ENCODE measurements at places on chromosomes 4 and X.

DNA sequence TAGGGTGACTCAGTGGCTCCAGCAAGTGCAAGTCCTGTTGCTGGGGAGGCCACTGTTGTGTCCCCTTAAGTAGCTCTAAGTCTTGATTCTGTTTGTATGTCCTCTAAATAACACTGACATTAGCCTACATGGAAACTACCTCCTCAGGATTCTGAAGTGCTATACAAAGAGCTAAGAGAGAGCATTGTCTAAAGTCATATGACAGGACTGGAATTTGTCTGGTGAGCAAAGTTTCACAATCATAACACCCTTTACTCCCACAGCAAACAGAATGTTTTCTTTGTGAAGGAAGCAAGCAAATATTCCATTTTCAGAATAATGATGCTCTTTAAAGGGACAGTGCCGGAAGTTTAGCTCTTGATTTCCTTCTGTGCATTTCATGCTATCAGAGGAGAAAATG is 23.4 kb upstream of the CT47A1 start:
- no peak for DNase-seq

DNA sequence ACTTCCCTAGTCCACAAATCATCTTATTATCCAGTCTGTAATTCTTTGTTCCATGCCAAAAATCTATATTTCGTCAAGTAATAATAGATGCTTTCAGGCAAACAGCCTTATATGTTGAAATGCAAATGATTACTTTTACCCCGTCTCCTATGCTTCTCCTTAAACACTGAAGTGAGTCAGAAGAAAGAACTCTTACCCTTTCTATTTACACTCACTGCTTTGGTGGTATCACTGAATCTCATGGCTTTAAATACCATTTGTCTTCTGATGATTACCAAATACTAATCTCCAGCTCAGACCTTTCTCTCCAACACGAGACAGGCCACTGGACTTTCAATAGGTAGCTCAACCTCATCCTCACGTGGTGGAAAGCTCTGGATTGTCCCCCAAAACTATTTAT is 558.1 kb downstream of the IL1RAPL1 start:
- DNase-seq, result no peak

- DNase-seq, result no peak
Measured at GRCh38 chr4:146214238-146214637, at the start of gene REELD1. TSS of gene REELD1 (plus strand) at chr4:146214538. CDS start at chr4:146216953, 2,415 bp downstream.

GRCh38 chr4:81905971-81906370 is 434.3 kb upstream of the RASGEF1B start:
- DNase-seq, result no peak

GRCh38 chrX:95382799-95383198 is 1301.8 kb upstream of the DIAPH2 start:
- DNase-seq, result no peak

- no peak for DNase-seq
Measured at GRCh38 chr4:48653217-48654014, 126.7 kb downstream of the FRYL start.

GRCh38 chr4:38699112-38699511 is 35.1 kb downstream of the KLF3 start:
- DNase-seq, result no peak

DNA sequence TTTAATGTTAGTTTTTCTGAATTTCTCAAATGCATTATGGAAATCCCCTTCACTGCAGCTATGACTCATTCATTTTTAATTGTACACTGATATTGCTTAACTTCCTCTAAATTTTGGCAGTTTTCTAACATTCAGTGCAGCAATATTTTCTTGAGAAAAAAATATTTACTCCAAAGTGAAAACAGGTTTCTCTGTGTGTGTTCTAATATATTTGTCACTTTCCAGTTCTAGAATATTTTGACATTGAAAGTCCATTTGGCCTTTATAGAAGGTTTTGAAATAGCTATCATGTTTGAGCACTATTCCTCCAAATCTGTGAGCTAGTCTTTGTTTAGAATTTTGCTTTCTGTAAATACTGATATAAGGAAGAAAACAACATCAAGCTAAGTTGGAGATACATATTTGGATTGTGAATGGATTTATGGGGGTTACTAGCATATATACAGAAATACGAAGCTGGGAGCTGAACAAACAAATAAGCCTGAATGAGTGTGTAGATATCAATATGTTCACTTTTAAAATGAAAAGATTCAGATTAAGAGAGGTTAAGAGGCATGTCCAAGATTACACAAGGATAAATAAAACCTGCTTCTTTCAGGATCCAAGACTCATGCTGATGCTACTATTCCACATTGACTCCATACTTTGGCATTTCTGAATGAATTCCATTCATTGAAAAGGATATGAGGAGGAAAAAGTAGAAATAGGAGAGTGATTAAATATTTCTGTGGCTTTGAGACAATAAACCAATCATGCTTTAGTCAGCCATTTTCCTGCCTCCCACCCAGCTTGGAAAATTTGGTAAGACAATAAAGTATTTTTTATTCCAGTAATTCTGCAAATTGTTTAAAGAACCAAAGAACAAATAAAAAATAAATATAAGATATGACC is 57.3 kb upstream of the SLIT2 start:
- no peak for DNase-seq

GRCh38 chr4:85094735-85095134 is 128.2 kb upstream of the WDFY3 start:
- no peak for DNase-seq

- no peak for DNase-seq
Measured at GRCh38 chr4:10007436-10007740, 13.9 kb downstream of the SLC2A9 start.

DNA sequence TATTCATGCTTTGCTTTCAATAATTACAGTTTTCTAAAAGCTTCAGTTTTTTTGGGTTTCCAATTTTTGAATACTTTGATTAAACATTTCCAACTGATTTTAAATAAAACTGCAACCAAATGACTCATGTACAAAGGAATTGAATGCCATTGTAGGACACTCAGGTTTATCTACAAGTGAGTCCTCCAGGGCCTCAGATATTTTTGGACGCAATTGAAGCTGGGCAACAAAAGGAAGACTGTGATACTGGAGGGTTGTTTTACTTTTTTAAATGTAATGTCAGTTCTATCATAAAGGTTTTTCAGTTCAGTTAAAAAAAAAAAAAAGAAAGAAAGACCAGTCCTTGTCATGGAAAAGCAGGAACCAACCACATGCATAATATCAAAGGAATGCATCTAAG is 64.2 kb downstream of the MAGEA10 start:
- no peak for DNase-seq

DNA sequence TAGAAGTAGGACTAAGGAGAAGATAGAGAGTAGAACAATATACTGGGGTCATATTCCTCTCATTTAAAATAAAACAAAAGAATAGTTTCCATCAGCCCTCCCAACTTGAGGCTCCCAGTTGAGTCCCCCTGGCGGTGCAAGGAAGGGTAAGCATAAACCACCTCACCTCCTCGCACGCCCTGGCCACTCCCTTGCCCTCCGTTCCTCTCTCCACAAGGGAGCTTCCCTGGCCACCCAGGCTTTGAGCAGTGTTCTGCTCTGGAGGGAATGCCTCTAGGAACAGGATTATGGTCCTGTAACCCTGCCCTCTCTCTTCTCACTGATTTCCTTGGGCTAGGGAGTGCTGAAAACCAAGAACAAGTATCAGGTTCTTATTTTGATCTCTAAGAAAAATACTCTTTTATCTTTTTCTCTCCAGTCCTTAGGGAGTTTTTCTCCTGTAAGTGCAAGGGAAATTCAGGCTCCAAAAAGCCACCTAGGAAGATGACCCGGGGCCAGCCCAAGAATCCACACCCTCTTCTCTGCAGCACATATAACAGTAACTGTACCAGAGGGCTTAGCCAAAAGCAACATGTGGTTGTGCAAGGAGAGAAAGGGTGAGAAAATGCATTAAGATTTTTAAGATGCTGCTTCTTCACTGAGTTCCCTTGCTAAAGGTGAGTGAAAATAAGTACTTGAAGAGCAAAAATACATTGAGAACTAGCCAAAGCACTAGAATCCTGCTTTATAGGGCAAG is 69.9 kb downstream of the USP38 start:
- DNase-seq, result no peak

DNA sequence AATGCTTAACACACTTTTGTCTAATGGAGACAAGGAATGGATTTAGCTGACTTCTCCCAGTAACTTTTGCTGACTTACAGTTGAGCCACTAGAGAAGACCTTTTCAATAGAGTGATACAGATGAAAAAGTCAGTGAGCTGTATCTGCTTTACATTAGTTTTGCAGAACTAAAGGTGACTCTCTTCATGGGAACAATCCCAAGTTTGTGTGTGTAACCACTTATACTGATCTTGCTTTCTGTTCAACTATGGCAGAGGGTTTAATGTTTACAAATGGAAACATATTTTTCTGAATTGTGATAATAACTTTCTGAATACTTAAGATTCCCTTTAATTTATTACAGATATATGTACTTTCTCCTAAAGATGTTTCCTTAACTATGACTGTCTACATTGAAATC is 182.6 kb upstream of the PUDP start:
- no peak for DNase-seq

GRCh38 chr4:115213716-115214115 is 100.3 kb upstream of the NDST4 start:
- DNase-seq, result no peak

- no peak for DNase-seq
Measured at GRCh38 chr4:2042204-2042946, 16.8 kb upstream of the NAT8L start.

- DNase-seq, result no peak
Measured at GRCh38 chr4:153788413-153789276, at the start of gene SFRP2. TSS of gene SFRP2 (minus strand) at chr4:153789083. CDS start at chr4:153788835, 248 bp downstream.

DNA sequence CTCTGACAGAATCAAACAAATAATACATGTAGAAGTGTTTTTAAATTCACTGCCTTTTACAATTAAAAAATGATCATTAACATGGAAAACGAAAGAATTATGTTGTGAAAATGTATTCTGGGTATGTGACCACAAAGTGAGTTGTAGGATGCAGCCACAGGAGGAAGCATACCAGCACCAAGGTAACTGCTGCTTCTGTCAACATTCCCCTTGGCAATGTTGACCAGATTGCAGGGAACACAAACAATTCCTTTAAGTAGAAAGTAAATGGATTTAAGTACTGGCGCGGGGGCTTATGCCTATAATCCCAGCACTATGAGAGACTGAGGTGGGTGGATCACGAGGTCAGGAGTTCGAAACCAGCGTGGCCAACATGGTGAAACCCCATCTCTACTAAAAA is 1877.9 kb upstream of the PCDH7 start:
- DNase-seq, result no peak

GRCh38 chrX:9088896-9089295 is 55.0 kb upstream of the FAM9B start:
- DNase-seq, result no peak

Data from stimulated activated CD8-positive, alpha-beta memory T cell treated with anti-CD3 and anti-CD28 coated beads, Interleukin-12 subunit alpha, Interleukin-12 subunit beta, amount 100 ng/mL, for 1 hour (primary cell).